ENCODE measurements at places on chromosomes 3 and 15. TPM values are rescaled to one million over a fixed set of nuclear protein-coding genes. Genes with fewer than 3 reads are reported as not detected.

GRCh38 chr15:93290618-93290946 lies 201.6 kb upstream of the RGMA start:
- DNase-seq = no peak
- H3K4me1 ChIP-seq = no peaks in the 10 kb centered on the region
- H3K27me3 ChIP-seq = no peaks in the 10 kb centered on the region
- no peaks in the 10 kb centered on the region for H3K36me3 ChIP-seq
- no peak overlapping the region for H3K4me3 ChIP-seq
- H3K27ac ChIP-seq = no peak overlapping the region

- peak overlapping the region; percentile 72 for H3K4me3 ChIP-seq
- H3K27ac ChIP-seq = peak overlapping the region; percentile 76
- H3K27me3 ChIP-seq = no peaks in the 10 kb centered on the region
- no peaks in the 10 kb centered on the region for H3K36me3 ChIP-seq
- no peak for DNase-seq
- peaks cover 23% of the 10 kb centered on the region for H3K4me1 ChIP-seq
Measured at GRCh38 chr3:47803480-47804025, 615 bp downstream of the DHX30 start.

GRCh38 chr15:29090617-29091466 lies 178.8 kb downstream of the NSMCE3 start:
- H3K4me3 ChIP-seq = no peak overlapping the region
- DNase-seq = peak; percentile 28
- H3K4me1 ChIP-seq = peaks cover 18% of the 10 kb centered on the region
- no peak overlapping the region for H3K27ac ChIP-seq
- no peaks in the 10 kb centered on the region for H3K36me3 ChIP-seq

DNA sequence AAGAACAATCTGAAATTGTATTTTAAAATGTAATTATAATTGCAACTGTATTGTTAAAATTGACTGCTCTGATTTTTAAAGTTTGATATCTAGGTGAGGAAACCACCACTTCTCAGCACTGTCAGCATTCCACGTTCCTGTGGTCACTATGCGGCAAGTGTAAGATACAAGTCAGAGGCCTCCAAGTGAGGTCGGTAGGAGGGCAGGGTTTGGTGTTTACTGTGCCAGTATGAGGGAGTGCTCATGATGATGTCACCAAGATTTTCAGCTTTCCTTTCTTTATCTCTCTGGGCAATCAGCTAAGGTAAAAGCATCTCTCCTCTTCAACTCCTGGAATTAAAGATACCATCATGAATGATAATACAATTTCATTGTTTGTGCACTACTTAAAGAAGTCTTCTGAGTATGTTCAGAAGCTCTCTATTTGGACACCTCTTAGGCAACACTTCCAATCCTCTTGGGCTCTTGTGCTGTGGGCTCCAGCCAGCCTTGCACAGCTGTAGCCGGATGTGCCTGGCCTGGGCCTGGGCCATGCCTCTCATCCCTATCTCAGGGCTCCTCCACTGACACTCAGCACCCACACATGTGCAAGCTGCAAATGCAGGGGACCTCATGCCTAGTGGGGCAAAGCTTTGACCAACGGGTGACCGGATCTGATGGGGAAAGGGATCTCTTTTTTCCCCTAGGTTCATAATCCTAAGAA lies 42.9 kb downstream of the CCR3 start:
- H3K27me3 ChIP-seq = no peaks in the 10 kb centered on the region
- H3K4me1 ChIP-seq = peaks cover 73% of the 10 kb centered on the region
- peak; percentile 2 for DNase-seq
- no peak overlapping the region for H3K4me3 ChIP-seq
- H3K27ac ChIP-seq = peak overlapping the region; percentile 38

Gene SCN11A
- 0.07 TPM for total RNA-seq

GRCh38 chr3:186746008-186746407 lies 28.8 kb downstream of the KNG1 start:
- H3K4me3 ChIP-seq = no peak overlapping the region
- no peaks in the 10 kb centered on the region for H3K27me3 ChIP-seq
- no peak overlapping the region for H3K27ac ChIP-seq
- H3K4me1 ChIP-seq = no peaks in the 10 kb centered on the region
- DNase-seq = no peak
- no peaks in the 10 kb centered on the region for H3K36me3 ChIP-seq

DNA sequence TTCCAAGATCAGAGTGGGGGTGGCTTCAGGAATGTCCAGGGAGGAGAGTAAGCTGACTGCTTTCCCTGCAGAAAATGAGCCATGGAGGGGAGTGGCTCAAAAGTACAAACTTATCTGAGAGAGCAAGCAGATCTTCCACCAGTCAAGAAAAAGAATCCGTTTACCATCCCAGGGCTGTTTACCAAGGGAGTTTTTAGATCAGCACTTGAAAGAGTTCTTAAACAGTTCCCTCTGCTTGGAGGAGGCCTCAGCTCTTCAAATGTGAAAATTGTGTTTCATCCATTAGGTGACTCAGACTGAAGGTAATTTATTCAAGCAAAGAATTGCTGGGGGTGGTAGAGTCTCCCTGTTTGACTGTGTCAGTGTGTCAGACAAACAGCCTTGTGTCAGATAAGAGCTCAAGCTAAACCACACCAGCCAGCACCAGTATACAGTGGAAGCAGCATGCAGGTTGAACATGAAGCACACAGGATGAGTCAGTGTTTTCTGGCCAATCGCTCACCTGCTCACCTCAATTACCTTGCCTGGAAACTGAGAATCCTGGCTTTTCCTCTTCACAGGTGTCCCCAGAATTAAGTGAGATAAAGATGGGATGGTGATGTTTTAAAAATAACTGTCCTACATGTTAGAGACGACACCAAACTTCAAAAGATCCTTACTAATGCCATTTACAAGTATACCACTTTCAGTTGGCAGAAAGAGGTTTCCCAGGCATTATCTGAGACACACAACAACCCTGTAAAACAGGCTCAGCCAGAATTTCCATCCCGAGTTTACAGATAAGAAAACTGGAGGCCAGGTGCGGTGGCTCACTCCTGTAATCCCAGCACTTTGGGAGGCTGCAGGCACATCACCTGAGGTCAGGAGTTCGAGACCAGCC lies 21.7 kb downstream of the SH3BP5 start:
- H3K27me3 ChIP-seq = no peaks in the 10 kb centered on the region
- H3K36me3 ChIP-seq = no peaks in the 10 kb centered on the region
- peaks cover 78% of the 10 kb centered on the region for H3K4me1 ChIP-seq

Measured in CD8-positive, alpha-beta memory T cell (primary cell).